T-helper 1 cell (primary cell): ENCODE measurements at places on chromosomes 16 and 17.

DNA sequence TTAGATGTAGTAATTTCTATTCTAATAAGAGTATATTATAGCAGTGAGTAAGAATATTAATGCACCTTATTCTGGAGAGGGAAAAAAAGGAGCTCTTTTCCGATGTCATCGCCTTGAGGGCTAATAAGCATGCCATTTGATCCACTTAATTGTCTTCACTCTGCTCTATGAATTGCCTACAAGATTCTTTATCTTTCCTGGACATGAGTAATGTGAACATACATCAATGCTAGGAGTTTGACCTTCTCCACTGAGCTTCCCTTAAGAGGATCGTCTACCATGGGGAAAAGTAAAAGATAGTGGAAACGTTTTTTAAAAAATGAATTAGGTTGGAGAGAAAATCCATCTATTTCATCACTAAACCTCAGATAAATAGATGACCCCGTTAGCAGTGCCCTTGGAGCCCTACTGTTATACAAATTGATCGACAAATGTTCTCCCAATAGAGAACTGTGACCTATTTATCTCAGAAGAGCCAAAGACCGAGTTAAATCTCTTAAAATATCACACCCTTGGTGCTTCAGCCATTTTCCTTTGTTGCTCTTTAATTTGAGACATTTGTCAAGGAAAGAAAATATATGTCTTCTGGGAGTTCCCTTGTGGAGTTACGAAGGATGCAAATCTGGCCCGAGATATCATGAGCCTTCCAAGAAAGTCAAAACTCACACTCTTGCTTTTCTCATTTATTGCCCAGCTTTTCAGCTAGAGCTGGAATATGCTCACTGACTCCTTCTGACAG lies 898.5 kb downstream of the KCNJ2 start:
- no peak for DNase-seq

- no peak for DNase-seq
Measured at GRCh38 chr17:81387100-81388090, 7.9 kb upstream of the BAHCC1 start.

DNA sequence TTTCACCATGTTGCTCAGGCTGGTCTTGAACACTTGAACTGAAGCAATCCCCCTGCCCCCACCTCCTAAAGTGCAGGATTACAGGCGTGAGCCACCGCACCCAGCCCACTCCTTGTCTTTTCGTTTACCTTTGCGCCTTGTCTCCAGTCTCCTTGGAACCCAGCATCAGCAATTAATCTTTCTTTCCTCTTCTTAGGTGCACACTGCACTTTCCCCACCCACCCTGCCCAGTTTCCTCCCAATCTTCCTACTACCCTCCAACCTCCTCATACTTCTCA lies 1.5 kb upstream of the CLDN7 start:
- no peak for DNase-seq

DNA sequence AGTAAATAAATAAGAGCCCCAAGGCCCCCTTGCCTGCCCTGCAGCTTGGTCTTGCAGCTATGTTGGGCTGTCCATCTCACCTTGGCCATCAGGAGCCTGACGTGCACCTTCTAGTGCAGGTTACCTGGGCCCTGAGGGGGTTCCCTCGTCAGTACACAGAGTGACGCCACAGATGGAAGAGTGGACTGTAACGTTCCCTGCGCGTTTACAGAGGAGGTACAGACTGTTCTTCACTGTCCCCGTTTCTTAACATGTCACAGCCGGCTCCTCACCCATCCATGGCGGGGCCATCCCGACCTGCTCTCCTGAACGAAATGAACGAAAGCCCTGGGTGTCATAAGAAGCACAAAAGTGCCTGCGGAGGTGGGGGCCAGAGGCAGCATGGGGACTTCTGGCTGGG lies 15.9 kb upstream of the FASN start:
- DNase-seq = no peak

DNA sequence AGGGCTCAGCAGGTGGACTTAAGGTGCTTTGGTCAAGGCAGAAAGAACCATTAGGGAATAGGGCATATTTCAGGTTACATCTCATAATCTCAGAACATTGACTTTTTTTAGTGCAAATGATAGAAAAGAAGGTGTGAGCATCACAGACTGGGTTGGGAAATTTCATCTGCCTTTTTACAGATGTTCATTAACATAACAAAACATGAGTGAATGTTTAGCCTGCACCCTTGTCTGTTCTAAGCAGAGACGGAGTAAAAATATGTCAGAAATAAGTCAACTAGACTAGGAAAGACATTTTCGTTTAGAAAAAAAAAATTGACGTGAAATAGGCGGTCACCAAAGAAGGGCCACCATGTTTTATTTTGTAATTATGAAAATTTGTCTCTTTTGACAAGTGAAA lies 127.5 kb upstream of the CDH13 start:
- DNase-seq = no peak

GRCh38 chr16:72996291-72997062 lies 51.5 kb downstream of the ZFHX3 start:
- DNase-seq = no peak
